ENCODE measurements at places on chromosomes 2 and 18.

- no peak for DNase-seq
These were observed 34.3 kb upstream of the BARD1 start for GRCh38 chr2:214843823-214844222.

- DNase-seq = no peak
These were observed 271.7 kb downstream of the ASXL3 start for GRCh38 chr18:33849731-33850130.

GRCh38 chr18:43916984-43917383 is 639.7 kb upstream of the SYT4 start:
- DNase-seq = no peak

DNA sequence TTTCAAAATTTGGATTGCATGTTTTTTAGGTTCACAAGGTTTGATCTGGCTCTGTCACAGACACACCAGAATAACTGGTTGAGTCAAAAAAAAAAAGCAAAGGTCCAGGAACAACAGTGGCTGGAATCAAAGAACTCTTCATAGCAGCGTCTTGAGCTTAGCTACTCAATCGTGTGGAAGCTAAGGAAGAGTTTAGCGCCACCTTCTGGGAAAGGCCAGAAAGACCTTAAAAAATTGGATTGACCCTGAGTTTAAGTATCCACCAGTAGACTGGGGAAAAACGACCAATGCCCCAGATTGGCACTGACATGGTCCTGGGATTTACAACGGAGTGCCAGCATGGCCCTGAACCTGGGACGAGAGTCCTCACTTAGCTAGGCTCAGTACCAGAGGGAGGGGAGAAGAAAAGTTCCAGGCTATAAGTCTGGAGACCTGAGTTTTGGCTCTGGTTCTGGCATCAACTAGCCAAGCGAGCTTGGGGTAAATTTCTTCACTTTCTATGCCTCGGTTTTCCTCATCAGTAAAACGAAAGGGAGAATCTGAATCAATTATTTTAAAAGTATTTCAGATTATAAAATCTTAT is 71.1 kb upstream of the TFCP2L1 start:
- DNase-seq = no peak

GRCh38 chr18:36912887-36913286 is 84.0 kb downstream of the KIAA1328 start:
- no peak for DNase-seq

Measured in T follicular helper cell (primary cell).